ENCODE measurements at places on chromosomes 5 and 9. TPM values are rescaled to one million over a fixed set of nuclear protein-coding genes. Genes with fewer than 3 reads are reported as not detected.

- no peak for DNase-seq
These were observed 150.2 kb downstream of the KIAA0825 start for GRCh38 chr5:94467954-94468930.

Gene PRR16
- 13.9 TPM for polyA plus RNA-seq

- no peak for DNase-seq
These were observed 342.8 kb downstream of the GABRG2 start for GRCh38 chr5:162410365-162410764.

GRCh38 chr9:109604781-109605180, 106.7 kb upstream of the PTPN3 start:
- no peak for DNase-seq

Gene FCN1
- 4.7 TPM for polyA plus RNA-seq

DNA sequence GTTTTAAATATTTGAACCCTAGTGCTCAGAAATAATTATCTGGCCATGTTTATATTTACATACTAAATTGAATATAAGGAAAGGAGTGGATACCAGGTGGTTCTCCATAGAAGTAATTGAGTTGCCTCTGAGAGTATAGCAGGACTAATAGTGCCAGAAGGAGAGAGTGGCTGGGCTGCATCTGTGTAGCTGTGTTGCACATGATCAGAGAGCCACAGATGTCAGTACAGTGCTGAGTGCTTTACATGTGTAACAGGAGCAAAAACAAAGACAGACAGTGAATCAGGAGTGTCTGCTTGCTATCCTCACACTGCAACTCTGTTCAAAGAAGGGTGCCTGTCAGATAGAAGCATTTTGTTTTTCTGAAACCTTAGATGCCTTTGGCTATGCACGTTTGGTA, 353.9 kb upstream of the PAPPA start:
- DNase-seq, result no peak

DNA sequence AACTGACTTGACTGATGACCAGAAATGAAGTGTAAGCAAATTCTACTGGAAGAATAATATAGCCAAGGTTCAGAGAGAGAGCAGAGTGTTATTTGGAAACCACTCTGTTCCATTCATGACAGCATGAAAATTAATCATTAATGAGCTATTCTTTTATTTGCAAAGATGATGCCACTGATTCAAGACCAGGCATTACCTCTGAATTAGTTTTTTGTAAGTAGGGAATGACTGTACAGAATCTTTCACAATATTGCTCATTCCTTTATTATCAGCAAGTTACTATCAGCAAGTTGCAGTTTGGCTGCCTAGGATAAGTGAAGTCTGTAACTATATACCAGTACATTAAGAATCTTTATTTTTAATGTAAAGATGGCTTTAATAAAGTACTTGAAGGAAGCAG, 75.1 kb upstream of the RGMB start:
- no peak for DNase-seq

Gene AGXT2
- not detected for polyA plus RNA-seq

Gene LCN1
- polyA plus RNA-seq, result not detected

DNA sequence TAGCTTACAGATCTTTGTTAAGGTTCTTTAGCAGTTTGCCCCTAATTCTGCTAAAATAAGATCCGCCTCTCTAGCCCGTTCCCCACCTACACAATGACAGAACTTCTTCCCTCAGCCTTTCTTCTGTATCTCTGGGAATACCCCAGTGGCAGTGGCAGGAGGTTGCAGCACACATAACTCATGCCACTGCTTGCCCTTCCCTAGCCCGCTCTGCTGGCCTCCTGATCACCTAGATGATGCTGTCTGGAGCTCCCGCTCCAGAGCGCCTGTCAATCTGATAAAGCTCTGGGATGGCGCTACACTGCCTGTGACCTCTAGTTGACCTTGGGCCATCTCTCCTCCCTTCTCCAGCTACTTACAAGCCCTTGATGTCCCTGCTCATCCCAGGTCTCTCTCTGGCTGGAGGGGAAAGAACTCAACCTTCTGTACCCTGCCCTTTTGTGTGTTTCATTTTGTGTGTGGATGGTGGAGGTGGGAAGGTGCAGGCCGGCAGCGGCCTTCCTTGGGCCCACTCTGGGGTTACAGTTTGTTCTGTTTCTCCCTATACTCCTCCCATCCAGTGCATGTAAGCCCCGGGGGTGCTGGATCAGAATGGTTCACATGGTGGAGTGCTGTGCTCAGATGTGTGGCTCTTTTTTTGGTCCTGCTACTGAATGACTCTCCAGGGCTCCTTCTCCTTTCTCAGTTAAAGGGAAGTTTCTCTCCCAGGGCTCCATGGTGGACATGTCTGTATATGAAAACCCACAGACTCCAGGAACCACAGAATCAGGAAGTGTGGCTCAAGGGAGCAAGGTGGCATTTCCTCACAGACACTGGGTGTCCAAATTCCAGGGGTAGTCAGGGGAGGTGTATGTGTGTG, 29.1 kb downstream of the MTX3 start:
- DNase-seq, result no peak

Gene C5orf52
- not detected for polyA plus RNA-seq

- DNase-seq, result no peak
These were observed 41.1 kb downstream of the GCNT1 start for GRCh38 chr9:76500061-76500460.

GRCh38 chr9:108081112-108081511, 591.5 kb upstream of the KLF4 start:
- DNase-seq, result no peak

GRCh38 chr5:177531209-177531940, 14.6 kb upstream of the DDX41 start:
- DNase-seq, result no peak

DNA sequence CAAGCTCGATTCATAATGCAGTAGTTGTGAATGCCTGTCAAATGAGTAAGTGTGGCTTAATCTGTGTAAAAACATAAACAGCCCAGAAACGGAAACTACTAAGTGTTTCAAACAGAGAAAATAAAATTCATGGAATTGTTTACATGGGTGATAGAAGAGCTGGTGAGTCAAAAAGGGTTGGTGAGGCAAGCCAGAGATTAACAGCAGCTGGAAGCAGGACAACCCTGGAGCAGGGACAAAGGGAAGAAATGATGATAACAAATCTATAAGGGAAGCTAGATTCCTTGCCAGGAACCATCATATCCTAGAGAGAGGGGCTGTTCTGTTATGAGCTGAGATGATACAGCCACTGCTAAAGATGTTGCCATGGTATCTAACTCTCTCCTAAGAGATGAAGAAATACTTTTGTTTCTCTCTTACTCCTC, 18.0 kb upstream of the PRR16 start:
- peak; percentile 69 for DNase-seq

- no peak for DNase-seq
These were observed 13.2 kb downstream of the CMYA5 start for GRCh38 chr5:79702606-79703380.

GRCh38 chr5:177432143-177432838, 5.8 kb downstream of the GRK6 start:
- no peak for DNase-seq

Gene TAF11L5
- polyA plus RNA-seq, result not detected
